MM.1S (cell line): ENCODE measurements at places on chromosomes 7 and 10.

- no peak for DNase-seq
Observed at GRCh38 chr10:74766501-74766900, 59.9 kb upstream of the KAT6B start.

DNA sequence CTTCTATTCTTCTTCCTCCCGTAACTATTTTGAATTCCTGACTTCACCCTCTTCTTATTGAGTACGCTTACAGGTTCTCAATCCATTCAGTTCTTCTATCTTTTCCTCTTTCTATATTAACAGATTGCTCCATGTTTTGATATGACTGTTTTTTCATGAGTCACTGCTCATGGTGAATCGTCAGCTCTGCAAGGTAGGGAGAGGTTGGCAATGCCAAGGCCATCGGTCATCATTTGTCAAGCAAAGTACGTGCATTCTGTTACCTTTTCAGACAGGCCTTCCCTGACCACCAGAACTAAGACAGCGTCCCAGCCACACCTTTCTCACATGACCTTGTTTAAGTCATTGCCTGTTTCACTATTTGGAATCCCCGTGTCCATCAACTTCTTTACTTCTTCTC lies 1001.9 kb upstream of the SORCS1 start:
- no peak for DNase-seq

- no peak for DNase-seq
Observed at GRCh38 chr10:30254926-30255325, 94.2 kb downstream of the MTPAP start.

DNA sequence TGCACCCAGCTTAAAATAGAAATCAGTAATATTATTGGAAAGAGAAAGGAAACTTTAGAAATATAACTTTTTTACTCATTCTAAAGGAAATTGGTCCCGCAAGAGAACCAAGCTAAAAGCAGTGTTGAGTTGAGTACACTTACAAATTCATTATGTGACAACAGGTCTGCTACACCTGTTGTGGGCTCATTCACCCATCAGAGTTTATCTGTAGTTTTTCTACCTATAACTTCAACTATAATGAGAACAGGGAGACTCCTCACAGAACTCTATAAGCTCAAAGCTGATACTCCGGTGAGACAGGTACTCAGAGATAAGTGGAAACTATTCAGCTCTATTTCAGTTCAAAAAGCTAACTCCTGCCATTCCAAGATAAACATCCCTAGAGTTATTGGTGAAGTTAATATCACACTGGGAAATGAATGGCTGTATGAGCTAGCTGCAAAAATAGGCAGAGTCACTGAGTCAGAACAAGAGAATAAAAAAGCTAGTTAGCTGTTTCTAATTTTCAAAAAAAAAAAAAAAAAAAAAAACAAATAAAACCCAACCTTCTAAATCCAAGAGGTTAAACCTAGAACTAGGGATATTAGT lies 121.3 kb downstream of the PPP1R3A start:
- DNase-seq: no peak

GRCh38 chr7:108911016-108911415 lies 341.3 kb downstream of the DNAJB9 start:
- no peak for DNase-seq

- DNase-seq: no peak
Observed at GRCh38 chr7:40305229-40305628, 170.4 kb downstream of the SUGCT start.
